ENCODE measurements at places on chromosomes 1 and 21. TPM values are rescaled to one million over a fixed set of nuclear protein-coding genes. Genes with fewer than 3 reads are reported as not detected.
A peak's percentile ranks its signal among the peaks of the same experiment; 100 is the strongest.

The FYB2 gene
- not detected for total RNA-seq

The RNU1-2 gene
- total RNA-seq = 3,257 TPM

The DCST1 gene
- total RNA-seq = not detected

The PGLYRP4 gene
- total RNA-seq = not detected

The SYT6 gene
- not detected for total RNA-seq

The CCDC185 gene
- not detected for total RNA-seq

The FAM163A gene
- total RNA-seq = not detected

The CYB5RL gene
- 11.6 TPM for total RNA-seq

DNA sequence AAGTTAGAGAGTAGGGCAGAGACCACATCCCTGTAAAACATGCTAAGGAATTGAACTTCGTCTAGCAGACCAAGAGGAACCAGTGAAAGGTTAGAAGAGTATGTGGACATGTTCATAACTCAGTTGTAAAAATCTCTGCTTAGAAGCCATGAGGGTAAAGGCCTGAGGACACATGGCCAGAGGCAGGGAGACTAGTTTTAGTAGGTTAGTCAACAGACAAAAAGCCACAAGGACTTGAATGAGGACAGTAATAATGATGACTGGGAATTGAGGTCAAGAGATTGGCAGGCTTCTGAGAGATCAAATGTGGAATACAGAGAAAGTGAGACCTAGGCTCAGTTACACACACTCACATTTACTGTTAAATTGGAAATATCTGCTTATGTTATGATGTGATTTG is 205.5 kb upstream of the HOOK1 start:
- no peak overlapping the region for H3K4me3 ChIP-seq
- no peak for DNase-seq
- H3K4me1 ChIP-seq = no peaks in the 10 kb centered on the region
- no peaks in the 10 kb centered on the region for H3K27me3 ChIP-seq

DNA sequence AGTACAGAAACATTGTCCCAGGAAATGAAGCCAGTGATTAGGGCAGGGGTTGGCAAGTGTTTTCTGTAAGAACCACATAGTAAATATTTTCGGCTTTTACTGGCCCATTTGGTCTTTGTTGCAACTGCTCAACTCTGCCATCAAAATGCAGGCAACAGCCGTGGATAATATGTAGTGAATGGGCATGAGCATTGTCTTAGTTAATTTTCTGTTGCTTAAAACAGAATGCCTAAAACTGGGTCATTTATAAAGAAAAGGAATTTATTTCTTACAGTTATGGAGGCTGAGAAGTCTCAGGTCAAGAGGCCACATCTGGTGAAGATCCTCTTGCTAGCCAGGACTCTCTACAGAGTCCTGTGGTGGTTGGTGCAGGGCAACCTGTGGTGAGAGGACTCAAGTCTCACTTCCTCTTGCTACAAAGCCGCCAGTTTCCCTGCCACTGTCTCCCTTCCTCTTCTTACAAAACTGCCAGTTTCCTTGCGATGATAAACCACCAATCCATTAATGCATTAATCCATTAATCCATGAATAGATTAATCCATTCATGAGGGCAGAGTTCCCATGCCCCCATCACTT is 166.4 kb downstream of the PSMG1 start:
- DNase-seq = no peak
- H3K27me3 ChIP-seq = peaks cover 3% of the 10 kb centered on the region
- no peak overlapping the region for H3K4me3 ChIP-seq
- no peak overlapping the region for H3K27ac ChIP-seq
- H3K4me1 ChIP-seq = peaks cover 5% of the 10 kb centered on the region

GRCh38 chr1:24600551-24600950 is 42.6 kb upstream of the SRRM1 start:
- H3K36me3 ChIP-seq = no peaks in the 10 kb centered on the region
- no peak overlapping the region for H3K27ac ChIP-seq
- no peak for DNase-seq

DNA sequence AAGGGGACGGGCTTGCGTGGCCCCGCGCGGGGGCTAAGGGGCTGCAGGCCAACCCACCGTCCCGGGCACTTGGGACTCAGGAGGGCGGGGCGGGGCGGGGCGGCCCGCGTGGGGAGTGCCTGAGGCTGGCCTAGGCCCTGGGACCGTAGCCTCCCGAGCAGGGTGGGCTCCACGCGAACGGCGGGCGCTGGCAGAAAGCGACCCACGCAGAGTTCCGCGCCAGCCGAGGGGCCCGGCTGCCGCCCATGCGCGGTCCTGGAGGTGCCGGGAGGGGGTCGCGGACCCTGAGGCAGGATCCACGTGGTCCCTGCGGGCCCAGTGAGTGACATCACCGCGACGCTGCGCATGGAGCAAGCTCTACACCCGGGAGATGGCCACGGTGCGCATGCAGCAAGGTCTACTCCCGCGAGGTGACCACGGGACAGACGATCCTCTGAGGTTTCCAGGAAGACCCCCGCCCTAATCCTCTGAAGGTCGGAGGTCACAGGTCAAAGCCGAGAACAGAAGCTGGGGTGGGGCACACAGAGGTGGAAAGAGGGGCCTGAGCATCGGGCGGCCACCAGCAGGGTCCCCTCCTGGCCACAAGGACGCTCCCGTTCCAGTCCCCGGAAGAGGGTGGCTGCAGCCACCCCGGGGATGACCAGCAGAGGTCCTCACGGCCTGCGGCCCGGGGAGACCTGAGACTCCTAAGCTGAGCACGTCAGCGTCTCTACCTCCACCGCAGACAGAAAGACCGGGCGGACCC is 13.5 kb upstream of the SLC19A1 start:
- peaks cover 17% of the 10 kb centered on the region for H3K4me1 ChIP-seq
- H3K36me3 ChIP-seq = no peaks in the 10 kb centered on the region
- no peak overlapping the region for H3K27ac ChIP-seq
- H3K4me3 ChIP-seq = peak overlapping the region; percentile 47
- H3K27me3 ChIP-seq = peaks cover 5% of the 10 kb centered on the region
- peak; percentile 61 for DNase-seq

GRCh38 chr1:34929853-34930701 is 627 bp upstream of the DLGAP3 start:
- peaks cover 64% of the 10 kb centered on the region for H3K27me3 ChIP-seq
- H3K27ac ChIP-seq = no peak overlapping the region
- H3K4me3 ChIP-seq = no peak overlapping the region
- no peaks in the 10 kb centered on the region for H3K36me3 ChIP-seq

- no peaks in the 10 kb centered on the region for H3K4me1 ChIP-seq
- no peak for DNase-seq
- H3K27ac ChIP-seq = no peak overlapping the region
Measured at GRCh38 chr1:222384531-222384930, 163.4 kb downstream of the HHIPL2 start.

DNA sequence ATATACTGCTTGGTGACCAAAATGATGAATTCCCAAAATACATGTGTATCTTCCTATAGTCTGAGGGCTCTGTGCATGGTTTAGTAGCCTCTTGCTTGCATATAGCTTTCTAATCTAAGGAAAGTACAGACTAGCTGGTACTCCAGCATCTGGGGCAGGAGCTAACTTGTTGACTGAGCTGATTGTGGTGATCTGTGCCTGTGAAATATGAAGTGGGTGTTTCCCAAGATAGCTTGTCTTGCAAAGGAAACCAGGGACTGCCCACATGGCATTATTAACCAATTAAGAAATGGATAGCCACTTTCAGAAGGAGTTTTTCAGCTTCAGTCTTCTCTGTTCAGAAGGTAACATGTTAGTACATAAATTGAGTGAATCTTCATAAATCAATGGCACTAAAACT is 219.8 kb downstream of the NEGR1 start:
- no peak overlapping the region for H3K27ac ChIP-seq
- H3K4me1 ChIP-seq = no peaks in the 10 kb centered on the region
- no peaks in the 10 kb centered on the region for H3K36me3 ChIP-seq
- no peak for DNase-seq
- no peak overlapping the region for H3K4me3 ChIP-seq

DNA sequence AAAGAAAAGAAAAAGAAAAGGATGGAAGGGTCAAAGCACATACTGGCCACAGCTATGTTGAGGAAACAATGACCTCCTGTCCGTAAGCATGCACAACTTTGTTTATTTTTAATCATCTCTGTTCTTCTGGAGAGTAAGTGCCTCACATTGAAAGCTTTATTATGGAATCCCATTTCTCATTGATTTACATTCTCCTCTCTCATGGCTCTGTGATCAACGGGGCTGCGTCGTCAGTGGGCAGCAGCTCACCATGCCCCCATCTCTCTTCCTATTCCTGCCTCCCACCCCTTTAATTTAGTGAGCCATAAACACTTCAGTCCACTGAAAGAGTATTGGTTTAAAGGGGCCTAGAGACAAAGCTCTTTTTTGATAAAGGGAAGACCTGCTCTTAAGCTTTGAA is 98.9 kb downstream of the KAZN start:
- peaks cover 2% of the 10 kb centered on the region for H3K27me3 ChIP-seq
- H3K4me3 ChIP-seq = no peak overlapping the region

GRCh38 chr1:75087278-75087677 is 46.9 kb upstream of the LHX8 start:
- no peak for DNase-seq
- H3K4me3 ChIP-seq = no peak overlapping the region
- no peaks in the 10 kb centered on the region for H3K36me3 ChIP-seq

- H3K36me3 ChIP-seq = no peaks in the 10 kb centered on the region
- no peaks in the 10 kb centered on the region for H3K4me1 ChIP-seq
- H3K27ac ChIP-seq = no peak overlapping the region
- DNase-seq = no peak
- peaks cover 25% of the 10 kb centered on the region for H3K27me3 ChIP-seq
- H3K4me3 ChIP-seq = no peak overlapping the region
Measured at GRCh38 chr1:110508028-110508940, 10.7 kb downstream of the KCNA10 start.

Measured in activated naive CD8-positive, alpha-beta T cell treated with anti-CD3 and anti-CD28 coated beads, Interleukin-2, amount 10 ng/mL, durations not matched to agents 7 days and 5 days (primary cell).